Activated B cell treated with CpG ODN at 0.5 μM for 24 hours (primary cell): ENCODE measurements at places on chromosomes 12 and 14. TPM values are rescaled to one million over a fixed set of nuclear protein-coding genes. Genes with fewer than 3 reads are reported as not detected.

The C3AR1 gene
- total RNA-seq: 0.11 and 0.29 TPM in 2 replicates

The TAS2R46 gene
- total RNA-seq: 0.60 and 1.5 TPM in 2 replicates

The AICDA gene
- total RNA-seq: 3.6 and 7.7 TPM in 2 replicates

The GAS2L3 gene
- total RNA-seq: 0.07 and 0.10 TPM in 2 replicates

DNA sequence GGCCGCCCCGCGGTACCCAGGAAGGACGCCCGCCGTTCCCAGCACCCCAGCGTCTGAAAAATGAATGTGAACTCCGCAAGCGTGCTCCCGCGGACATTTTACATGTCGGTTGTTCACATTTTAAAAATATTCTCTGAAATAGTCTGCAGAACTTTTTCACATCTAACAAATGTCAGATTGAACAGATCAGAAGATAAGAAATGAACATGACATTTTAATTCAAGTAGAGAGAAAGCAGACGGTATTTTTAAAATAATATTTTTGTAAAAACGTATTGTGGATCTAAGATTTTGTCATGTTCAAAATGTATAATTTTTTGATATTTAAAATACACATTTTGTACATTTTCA, 101.8 kb upstream of the DIO3 start:
- H3K4me3 ChIP-seq: no peak overlapping the region
- H3K4me1 ChIP-seq: peaks cover 4% of the 10 kb centered on the region
- no peaks in the 10 kb centered on the region for H3K36me3 ChIP-seq
- peaks cover 34% of the 10 kb centered on the region for H3K27me3 ChIP-seq

GRCh38 chr14:83638748-83639504, 1891.0 kb upstream of the FLRT2 start:
- H3K27ac ChIP-seq: no peak overlapping the region
- no peaks in the 10 kb centered on the region for H3K36me3 ChIP-seq
- H3K27me3 ChIP-seq: no peaks in the 10 kb centered on the region
- H3K4me1 ChIP-seq: no peaks in the 10 kb centered on the region

- peaks cover 6% of the 10 kb centered on the region for H3K4me1 ChIP-seq
- H3K27ac ChIP-seq: no peak overlapping the region
- peaks cover 28% of the 10 kb centered on the region for H3K27me3 ChIP-seq
Measured at GRCh38 chr12:188910-189621, 24.9 kb downstream of the SLC6A12 start.

DNA sequence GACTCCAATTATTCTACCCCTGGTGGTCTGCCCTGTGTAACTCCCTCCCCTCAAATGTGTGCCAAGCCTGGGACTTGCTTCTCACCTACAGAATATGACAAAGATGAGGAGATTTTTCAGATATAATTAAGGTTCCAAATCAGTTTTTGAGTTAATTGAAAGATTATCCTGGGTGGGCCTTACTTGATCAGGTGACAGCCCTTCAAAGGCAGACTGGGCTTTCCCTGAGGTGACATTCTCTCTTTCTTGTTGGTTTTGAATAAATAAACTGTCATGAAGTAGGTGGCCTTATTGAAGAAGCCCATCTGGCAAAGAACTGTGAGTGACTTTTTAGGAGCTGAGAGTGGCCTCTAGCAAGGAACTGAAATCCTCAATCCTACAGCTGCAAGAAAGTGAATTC, 106.0 kb downstream of the BRMS1L start:
- H3K4me3 ChIP-seq: no peak overlapping the region
- peaks cover 4% of the 10 kb centered on the region for H3K4me1 ChIP-seq
- H3K36me3 ChIP-seq: no peaks in the 10 kb centered on the region
- H3K27ac ChIP-seq: no peak overlapping the region

GRCh38 chr14:68458840-68459469, 333.9 kb downstream of the ZFP36L1 start:
- no peak for DNase-seq
- no peak overlapping the region for H3K4me3 ChIP-seq
- H3K27me3 ChIP-seq: no peaks in the 10 kb centered on the region
- H3K36me3 ChIP-seq: peaks cover 2% of the 10 kb centered on the region
- H3K27ac ChIP-seq: peak overlapping the region; percentile 24
- peaks cover 12% of the 10 kb centered on the region for H3K4me1 ChIP-seq
